ENCODE measurements at places on chromosomes 2 and 18.

DNA sequence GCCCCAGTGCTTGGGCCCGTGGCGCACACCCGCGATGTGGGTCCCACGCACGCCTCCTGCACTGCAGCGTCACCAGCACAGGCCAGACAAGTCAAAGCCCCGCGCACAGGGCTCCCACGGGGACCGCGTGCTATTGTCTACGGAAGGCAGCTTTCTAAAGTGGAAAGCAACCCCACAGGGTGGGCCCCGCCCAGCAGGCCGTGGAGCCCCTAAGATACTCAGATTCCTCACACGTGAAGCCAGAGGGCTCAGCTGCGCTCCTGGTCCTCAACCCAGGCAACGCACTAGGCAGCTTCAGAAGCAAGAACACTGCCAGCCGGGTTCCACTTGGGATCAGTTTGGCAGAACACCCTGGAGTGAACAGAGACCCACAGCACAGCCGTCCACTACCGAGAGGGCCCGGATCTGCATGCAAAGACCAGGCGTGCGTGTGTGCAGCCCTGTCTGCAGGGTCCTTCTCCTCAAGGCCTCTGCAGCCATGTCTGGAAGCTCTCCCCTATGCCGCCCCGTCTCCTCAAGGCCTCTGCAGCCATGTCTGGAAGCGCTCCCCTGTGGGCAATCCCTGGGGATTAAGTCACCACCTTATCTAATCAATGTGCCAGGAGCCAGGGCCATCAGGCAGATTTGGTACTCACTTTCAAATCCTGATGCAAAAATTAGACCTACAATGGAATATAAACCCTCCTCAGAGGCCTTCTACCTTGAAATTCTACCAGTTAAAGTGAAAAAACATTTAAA lies 231.3 kb downstream of the HDAC4 start:
- no peak for DNase-seq

- DNase-seq = no peak
Observed at GRCh38 chr18:14914121-14914520, 166.1 kb downstream of the ANKRD30B start.

GRCh38 chr2:128439791-128440665 lies 121.4 kb upstream of the HS6ST1 start:
- peak; percentile 2 for DNase-seq

GRCh38 chr2:97645112-97645694 lies 659 bp upstream of the COX5B start:
- no peak for DNase-seq

DNA sequence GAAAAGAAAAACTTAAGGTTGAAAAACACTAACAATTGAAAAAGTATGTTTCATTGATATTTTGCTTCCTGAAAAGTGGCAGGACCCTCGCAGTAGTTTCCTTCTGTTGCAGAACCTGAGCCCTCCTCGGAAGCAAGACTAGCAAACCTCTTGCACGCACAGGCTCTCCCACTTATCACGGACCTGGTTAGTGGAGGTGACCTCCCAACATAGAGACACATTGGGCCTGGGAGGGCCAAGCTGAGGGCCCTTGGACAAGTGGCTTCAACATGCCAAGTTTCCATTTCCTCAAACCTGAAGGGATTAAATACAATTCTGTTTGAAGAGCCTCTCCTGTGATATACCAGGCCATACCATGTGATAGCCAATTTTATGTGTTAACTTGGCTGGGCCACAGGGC lies 133.4 kb upstream of the AGAP1 start:
- no peak for DNase-seq

GRCh38 chr2:84856787-84857186 lies 24.1 kb downstream of the TRABD2A start:
- DNase-seq = no peak

DNA sequence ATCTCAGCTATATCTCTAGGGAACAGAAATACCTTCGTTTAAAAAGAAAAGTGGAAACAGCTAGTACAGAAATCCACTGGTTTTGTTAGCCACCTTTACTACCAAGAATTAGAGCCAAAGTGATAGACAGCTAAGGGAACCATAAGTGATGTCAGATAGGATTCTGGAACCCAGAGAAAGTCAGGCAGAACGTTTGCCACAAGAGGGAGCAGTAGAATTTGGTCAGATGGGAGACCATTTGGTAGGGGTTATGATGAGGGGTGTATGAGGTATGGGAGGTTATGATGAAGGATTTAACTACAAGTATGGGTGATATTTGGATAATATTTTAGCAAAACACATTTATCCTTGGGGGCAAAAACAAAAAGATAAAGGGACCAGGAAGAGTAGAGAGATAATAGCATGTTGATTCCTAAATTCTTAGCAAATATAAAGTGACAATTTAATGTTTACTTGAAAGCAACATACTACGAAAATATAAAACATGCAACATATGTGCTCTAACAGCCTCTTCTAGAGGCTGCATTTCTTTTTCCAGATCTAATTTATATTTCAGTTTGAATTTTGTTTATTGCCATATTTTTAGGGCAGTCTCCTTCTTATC lies 3.3 kb downstream of the SLC8A1 start:
- DNase-seq = peak; percentile 51

- no peak for DNase-seq
Observed at GRCh38 chr2:51153236-51153635, 121.3 kb upstream of the NRXN1 start.

DNA sequence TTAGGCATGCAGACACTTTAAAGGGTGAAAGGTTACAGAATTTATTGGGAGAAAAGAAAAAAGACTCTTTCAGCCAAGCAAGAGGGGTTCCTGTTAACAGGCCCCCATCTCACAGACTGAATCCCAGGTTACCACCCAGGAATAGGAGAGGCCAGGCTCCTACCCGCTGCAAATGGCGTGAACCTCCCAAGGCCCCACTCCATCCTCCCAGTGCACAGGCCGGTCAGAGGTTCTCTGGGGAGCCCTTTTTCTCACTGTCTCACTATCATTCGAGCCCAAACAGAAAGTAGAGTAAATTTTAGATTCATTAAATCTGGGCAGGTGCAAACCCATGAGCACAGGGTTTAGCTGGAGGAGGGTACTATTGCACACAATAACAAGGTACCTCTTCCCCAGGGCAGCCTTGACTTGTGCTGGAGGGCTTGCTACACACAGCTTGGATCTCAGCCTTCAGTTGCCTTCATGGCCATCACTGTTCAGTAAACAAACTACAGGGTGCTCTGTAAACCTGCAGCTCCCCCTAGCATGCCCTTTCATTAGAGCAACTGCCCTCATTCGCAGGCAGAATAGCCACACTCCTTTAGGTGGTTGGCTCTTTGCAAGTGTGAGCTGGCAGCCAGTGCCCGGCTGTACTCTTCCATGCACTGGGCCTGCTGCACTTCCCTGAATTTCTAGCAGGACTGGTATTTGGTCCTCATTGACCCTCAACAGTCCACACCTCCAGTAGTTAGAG lies 7.3 kb upstream of the PLEK start:
- peak; percentile 67 for DNase-seq

DNA sequence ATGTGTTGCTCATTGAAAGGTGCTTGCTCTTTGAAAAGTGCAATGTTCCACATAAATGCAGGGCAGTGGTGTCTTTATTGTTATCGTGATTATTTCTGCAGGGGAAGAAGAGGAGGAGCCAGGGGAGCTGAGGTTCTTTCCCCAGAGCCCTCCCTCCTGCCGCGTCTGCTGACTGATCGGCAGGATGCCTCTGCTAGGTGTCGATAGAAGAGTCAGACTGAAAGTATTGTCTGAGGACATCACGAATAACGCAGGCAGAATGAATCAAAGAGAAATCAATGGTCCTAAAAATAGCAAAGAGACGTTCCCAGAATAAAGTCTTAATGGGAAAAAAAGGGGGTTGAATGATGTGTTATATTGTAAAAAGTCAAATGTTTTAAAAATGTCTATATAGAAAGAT lies 47.4 kb upstream of the SIX3 start:
- no peak for DNase-seq

DNA sequence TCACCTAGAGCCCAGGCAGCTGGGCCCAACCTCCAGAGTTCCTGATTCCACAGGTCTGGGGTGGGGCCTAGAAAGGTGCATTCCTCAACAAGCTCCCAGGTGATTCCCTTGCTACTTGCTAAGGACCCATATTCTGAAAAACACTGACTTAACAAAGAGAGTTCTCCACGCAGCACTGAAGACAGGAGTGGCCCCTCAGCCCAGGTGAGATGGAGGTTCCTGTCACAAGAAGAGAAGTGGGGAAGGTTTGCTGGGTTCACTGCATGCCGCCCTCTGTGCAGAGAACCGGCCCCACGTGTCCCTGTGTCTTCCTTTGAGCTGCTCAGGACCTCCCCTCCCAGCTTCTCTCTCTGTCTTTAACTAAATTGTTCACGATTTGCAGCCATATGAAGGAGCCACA lies 201.4 kb upstream of the DDX18 start:
- no peak for DNase-seq

GRCh38 chr2:241150660-241151530 lies 628 bp downstream of the PPP1R7 start:
- DNase-seq = no peak

- DNase-seq = no peak
Observed at GRCh38 chr2:157620956-157621355, 7.7 kb downstream of the ACVR1C start.

GRCh38 chr2:189798312-189799029 lies 14.2 kb downstream of the PMS1 start:
- peak; percentile 26 for DNase-seq

GRCh38 chr2:234939576-234939975 lies 12.2 kb upstream of the SH3BP4 start:
- no peak for DNase-seq

GRCh38 chr2:178484245-178485041 lies 4.2 kb downstream of the PLEKHA3 start:
- no peak for DNase-seq

GRCh38 chr2:150125708-150126107 lies 361.8 kb downstream of the RND3 start:
- no peak for DNase-seq

DNA sequence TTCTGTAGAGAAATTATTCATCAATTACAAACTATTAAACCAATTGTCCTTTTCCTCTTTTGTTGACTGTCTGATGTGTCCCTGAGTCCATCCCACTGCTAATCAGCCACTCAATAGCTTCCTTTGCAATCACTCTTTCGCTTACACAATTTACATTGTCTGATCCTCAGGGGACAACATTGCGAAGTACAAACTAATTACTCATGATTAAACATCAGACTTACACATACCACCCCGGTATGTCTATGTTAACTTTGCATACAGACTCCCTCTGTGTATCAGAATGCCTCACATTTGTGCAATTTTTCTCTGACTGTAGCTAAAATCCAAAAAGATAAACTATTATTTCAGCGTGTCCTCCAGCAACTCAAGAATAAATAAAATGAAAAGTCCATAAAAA lies 264.4 kb upstream of the REV1 start:
- no peak for DNase-seq

DNA sequence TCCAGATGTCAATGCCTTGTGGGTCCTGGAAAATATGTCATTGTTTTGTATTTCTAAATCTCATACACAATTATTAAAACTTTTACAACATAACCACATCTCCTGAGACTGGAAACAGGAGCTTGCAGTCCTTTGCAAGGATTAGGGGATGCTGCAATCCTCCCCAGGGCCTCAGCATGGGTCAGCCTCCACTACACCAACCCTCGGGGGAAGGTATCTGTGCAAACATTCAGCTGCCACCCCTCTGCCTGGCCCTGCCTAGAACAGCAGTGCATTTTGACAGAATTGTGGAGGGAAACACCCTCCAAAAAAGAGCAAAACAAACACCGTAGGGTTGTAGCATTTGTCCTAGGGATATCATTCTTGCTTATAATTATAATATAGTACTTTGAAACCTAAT lies 4.2 kb upstream of the UPP2 start:
- peak; percentile 24 for DNase-seq

- DNase-seq = no peak
Observed at GRCh38 chr2:126936219-126936723, 37.6 kb downstream of the TEX51 start.

- no peak for DNase-seq
Observed at GRCh38 chr2:37323176-37323780, 1.4 kb downstream of the PRKD3 start.

GRCh38 chr2:60447943-60448342 lies 105.5 kb downstream of the BCL11A start:
- DNase-seq = no peak

GRCh38 chr2:121161272-121161671 lies 123.7 kb downstream of the TFCP2L1 start:
- no peak for DNase-seq

GRCh38 chr2:10638093-10638492 lies 51.7 kb downstream of the NOL10 start:
- DNase-seq = no peak

- no peak for DNase-seq
Observed at GRCh38 chr18:31973929-31974546, 31.1 kb upstream of the TRAPPC8 start.

- no peak for DNase-seq
Observed at GRCh38 chr2:60148716-60149115, 404.7 kb downstream of the BCL11A start.

DNA sequence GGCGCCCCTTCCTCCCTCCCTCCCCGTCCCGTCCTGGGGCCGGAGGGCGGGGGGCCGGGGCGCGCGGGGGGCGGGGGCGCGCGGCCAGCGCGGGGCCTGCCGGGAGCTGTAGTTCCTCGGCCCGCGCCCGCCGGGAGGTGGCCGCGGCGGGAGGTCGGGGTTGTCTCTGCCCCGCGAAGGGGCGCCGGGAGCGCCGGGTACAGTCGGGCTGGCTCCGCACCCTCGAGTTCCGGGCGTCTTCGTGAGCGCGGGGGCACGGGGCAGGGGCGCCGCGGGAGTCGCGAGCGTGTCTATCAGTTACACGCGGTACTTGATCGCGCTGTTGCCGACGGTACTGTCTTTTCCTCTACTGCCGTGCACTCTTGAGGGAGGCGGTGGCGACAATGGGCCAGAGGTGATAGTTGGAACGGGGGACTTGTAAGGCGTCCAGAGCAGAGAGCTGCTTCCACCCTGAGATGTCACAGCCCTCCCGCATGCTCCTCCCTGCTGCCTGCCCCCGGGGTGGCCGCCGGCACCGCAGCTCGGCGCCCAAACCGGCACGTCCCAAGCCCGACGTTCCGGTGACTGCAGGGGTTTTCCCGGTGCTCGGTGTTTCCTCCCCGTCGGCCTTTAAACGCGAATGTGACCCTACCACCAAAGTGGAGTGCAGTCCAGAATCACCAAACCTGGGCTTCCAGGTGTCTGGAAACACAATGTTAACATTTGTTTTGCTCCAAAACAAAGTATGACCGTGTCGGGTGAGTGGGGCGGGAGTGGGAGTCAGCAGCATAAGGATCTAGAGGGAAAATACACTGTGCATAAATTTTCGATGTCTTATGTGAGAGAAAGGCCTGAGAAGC lies at the start of gene PRKD3:
TSS of gene PRKD3 (minus strand) at position 48 of the 839 bp plus-strand sequence. CDS start 8,309 bp downstream, outside the sequence.
- peak; percentile 93 for DNase-seq

- no peak for DNase-seq
Observed at GRCh38 chr2:43569921-43570320, 25.9 kb downstream of the THADA start.

- DNase-seq = no peak
Observed at GRCh38 chr2:237177986-237178385, 92.3 kb downstream of the COPS8 start.

GRCh38 chr2:47697000-47697601 lies 85.8 kb upstream of the MSH6 start:
- DNase-seq = no peak

- DNase-seq = no peak
Observed at GRCh38 chr2:128750328-128751165, 431.9 kb upstream of the HS6ST1 start.

Data from D341Med (cell line).